Kidney (tissue), 22 donors: ENCODE measurements at places on chromosomes 12 and 14.

GRCh38 chr14:49930720-49931119 is 37.8 kb downstream of the ARF6 start:
- no peaks in the 10 kb centered on the region for H3K4me1 ChIP-seq
- H3K4me3 ChIP-seq = no peak overlapping the region
- DNase-seq = no peak
- H3K36me3 ChIP-seq = no peaks in the 10 kb centered on the region

GRCh38 chr12:78560633-78561032 is 303.9 kb upstream of the SYT1 start:
- no peak for DNase-seq
- H3K4me1 ChIP-seq = no peaks in the 10 kb centered on the region
- no peaks in the 10 kb centered on the region for H3K36me3 ChIP-seq
- H3K27me3 ChIP-seq = no peaks in the 10 kb centered on the region
- H3K27ac ChIP-seq = no peak overlapping the region

GRCh38 chr14:32417956-32418552 is 89.0 kb downstream of the AKAP6 start:
- H3K4me3 ChIP-seq = no peak overlapping the region
- peaks cover 7% of the 10 kb centered on the region for H3K4me1 ChIP-seq
- H3K27ac ChIP-seq = no peak overlapping the region
- no peaks in the 10 kb centered on the region for H3K27me3 ChIP-seq
- no peak for DNase-seq
- H3K36me3 ChIP-seq = no peaks in the 10 kb centered on the region

DNA sequence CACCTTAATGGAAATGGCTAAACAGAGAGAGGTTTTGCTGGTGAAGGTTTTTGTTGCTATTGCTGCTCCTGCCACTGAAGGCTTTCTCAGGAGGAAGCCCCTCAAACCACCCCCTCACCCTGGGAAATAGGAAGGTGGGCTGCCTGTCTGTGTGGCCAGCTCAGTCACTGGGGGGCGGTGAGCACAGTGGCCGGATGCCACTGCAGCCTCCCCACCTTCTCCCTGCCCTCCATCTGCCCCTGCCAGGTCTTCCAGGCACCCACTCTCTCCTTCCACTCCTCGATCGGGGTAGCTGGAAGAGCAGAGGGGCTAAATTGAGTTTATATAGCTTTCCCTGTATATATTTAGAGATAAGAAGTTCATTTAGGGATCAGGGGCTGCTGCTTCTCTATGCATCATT is 80.8 kb downstream of the PAPOLA start:
- H3K4me3 ChIP-seq = no peak overlapping the region
- no peaks in the 10 kb centered on the region for H3K36me3 ChIP-seq
- H3K27ac ChIP-seq = no peak overlapping the region
- DNase-seq = no peak

DNA sequence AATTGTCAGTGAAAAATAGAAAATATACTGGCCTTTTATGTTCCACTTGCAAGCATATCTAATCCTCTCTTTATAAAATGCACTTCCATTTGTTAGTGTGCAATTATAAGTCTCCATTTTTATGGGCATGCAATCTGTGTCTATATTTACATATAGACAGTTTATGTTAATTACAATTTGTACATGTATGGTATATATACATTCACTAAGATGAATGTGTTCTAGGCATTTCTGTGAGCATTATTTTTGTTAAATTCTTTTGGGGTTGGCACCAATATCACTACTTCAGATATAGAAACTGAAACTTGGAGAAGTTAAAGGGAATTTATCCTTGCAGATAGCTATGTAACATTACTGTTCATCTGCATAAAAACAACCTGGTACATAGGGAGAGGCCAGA is 470.8 kb upstream of the LMO3 start:
- H3K36me3 ChIP-seq = no peaks in the 10 kb centered on the region
- H3K27me3 ChIP-seq = no peaks in the 10 kb centered on the region
- H3K4me1 ChIP-seq = no peaks in the 10 kb centered on the region
- no peak for DNase-seq

DNA sequence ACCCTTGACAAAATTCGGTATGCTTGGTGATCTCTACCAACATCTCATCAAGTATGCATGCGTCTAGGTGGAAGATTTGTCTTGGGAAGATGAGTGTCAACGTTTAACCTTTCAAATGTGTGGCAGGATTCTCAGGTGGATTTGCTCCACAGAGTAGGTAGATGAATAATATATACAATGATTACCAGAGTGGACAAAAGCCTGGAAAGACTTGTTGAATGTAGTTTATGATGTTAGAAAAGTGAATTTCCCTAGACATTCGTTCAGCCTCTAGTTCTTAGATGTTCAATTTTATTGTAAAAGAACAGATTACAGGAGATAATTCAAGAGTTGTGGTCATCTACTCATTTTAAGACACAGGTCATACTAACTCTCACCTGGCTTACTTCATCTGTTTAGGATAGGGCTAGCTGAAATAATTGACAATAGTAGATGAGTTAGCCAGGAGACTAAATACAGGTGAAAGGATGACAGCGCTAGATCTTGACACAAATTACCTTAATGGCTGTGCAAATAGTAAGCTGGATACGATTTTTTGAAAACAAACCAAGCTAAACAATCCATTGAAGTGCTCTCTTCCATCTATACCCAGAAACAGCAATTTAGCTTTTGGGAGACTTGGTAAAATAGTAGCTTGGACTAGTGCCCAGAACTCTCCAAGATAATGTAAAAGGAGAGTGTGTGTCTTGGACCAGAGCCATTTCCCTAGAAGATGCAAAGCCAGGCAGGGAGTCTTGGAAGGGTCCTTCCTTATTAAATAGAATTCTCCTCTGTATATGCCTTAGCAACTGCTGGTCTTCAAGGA is 168.0 kb downstream of the DACT1 start:
- H3K4me3 ChIP-seq = no peak overlapping the region
- H3K27ac ChIP-seq = no peak overlapping the region
- H3K36me3 ChIP-seq = no peaks in the 10 kb centered on the region
- no peaks in the 10 kb centered on the region for H3K27me3 ChIP-seq

- no peaks in the 10 kb centered on the region for H3K27me3 ChIP-seq
- H3K27ac ChIP-seq = no peak overlapping the region
- peak; percentile 86 for DNase-seq
- H3K4me3 ChIP-seq = no peak overlapping the region
- no peaks in the 10 kb centered on the region for H3K4me1 ChIP-seq
Measured at GRCh38 chr14:24806061-24806678, 172.2 kb upstream of the GZMB start.

DNA sequence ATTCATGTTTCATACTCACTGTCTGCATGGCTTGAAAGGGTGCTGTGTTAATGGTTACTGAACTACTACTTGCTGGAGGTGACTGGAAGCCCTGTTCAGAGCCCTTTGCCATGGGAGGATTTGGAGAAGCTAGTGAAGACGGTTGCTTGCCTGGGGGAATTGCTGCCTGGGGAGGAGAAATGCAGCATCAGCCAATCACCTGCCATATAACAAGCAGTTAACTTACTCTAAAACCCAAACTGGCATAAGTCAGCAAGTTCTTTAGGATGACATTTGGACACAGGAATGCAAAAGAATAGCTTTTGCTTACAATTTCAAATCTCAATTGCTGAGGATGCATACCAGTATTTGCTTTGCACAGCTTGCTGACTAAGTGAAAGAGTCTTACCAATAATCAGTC is 23.4 kb upstream of the IPO8 start:
- H3K4me1 ChIP-seq = no peaks in the 10 kb centered on the region
- H3K36me3 ChIP-seq = no peaks in the 10 kb centered on the region
- no peak for DNase-seq

- no peaks in the 10 kb centered on the region for H3K36me3 ChIP-seq
- no peaks in the 10 kb centered on the region for H3K4me1 ChIP-seq
- no peak for DNase-seq
Measured at GRCh38 chr14:106120101-106120500, 593.7 kb downstream of the TMEM121 start.

DNA sequence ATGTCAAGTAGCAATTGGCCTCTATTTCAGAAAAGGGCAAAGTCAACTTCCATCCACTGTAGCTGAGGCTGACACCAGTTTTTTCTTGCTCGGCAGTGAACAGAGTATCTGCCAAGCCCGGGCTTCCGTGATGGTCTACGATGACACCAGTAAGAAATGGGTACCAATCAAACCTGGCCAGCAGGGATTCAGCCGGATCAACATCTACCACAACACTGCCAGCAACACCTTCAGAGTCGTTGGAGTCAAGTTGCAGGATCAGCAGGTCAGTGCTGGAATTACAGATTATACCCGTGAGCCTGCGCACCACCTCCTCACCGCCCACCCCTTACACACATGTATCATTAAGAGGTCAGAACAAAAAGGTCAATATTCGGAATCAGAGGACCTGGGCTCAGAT is 19.4 kb downstream of the EVL start:
- no peaks in the 10 kb centered on the region for H3K27me3 ChIP-seq
- H3K4me3 ChIP-seq = no peak overlapping the region
- peaks cover 6% of the 10 kb centered on the region for H3K36me3 ChIP-seq
- H3K4me1 ChIP-seq = no peaks in the 10 kb centered on the region

- no peaks in the 10 kb centered on the region for H3K27me3 ChIP-seq
- DNase-seq = no peak
- H3K27ac ChIP-seq = no peak overlapping the region
- H3K4me3 ChIP-seq = no peak overlapping the region
Measured at GRCh38 chr12:6420364-6420763, 24.4 kb upstream of the CD27 start.

- H3K27ac ChIP-seq = no peak overlapping the region
- H3K4me3 ChIP-seq = no peak overlapping the region
- no peak for DNase-seq
- H3K27me3 ChIP-seq = no peaks in the 10 kb centered on the region
Measured at GRCh38 chr12:728781-729180, 23.6 kb upstream of the WNK1 start.

- H3K27ac ChIP-seq = no peak overlapping the region
- H3K4me1 ChIP-seq = no peaks in the 10 kb centered on the region
- no peaks in the 10 kb centered on the region for H3K36me3 ChIP-seq
- no peak overlapping the region for H3K4me3 ChIP-seq
- no peak for DNase-seq
Measured at GRCh38 chr14:24851837-24852236, 198.1 kb downstream of the STXBP6 start.

DNA sequence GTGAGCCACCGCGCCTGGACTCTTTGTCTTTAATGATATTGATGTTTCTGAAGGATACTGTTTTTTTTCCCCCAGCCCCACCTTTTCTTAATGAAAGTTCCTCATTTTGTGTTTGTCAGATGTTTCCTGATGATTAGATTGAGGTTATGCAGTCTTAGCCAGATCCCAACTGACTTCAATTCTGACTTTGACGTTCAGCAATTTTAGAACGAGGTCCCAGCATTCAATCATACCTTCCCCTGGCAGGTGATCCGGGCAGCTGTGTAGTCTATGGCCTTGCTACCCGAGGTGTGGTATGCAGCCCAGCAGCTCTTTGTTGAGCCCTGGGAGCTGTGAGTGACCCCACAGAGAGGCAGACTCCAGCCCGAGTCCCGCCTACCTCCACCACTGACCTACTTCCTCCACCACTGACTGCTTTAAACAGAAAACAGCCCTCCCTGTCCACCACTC is 82.7 kb downstream of the LGMN start:
- no peaks in the 10 kb centered on the region for H3K4me1 ChIP-seq
- no peaks in the 10 kb centered on the region for H3K36me3 ChIP-seq
- H3K4me3 ChIP-seq = no peak overlapping the region
- no peak overlapping the region for H3K27ac ChIP-seq

DNA sequence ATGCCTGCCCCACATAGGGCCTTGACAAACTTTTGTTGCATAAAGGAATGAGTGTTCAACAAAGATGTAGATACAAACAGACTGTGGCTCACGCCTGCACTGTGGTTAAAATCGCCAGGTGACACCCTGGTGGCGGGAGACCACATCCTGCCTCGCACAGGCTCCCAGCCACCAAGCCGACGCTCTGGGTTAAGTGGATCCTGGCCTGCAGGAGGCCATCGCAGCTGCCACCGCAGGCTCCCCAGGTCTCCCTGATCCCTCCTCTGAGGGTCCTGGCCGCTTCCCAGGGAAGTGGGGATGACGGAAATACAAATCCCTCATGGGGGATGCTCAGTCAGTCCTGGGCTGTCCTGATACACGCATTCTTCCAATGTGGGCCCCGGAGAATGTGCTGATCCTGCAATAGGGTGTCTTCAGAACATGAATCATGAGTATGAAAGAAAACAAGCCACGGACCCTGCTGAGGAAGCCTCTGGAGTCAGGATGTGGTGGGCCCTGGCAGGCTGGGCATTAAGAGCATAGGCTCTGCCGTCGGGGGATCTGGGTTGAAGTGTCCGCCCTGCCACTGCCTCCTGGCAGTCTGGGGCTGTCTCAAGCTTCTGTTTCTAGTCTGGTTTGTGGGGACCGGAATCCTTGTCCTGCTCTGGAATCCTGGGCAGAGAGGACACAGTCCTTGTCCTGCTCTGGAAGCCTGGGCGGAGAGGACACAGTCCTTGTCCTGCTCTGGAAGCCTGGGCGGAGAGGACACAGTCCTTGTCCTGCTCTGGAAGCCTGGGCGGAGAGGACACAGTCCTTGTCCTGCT is 53.5 kb upstream of the BEGAIN start:
- no peaks in the 10 kb centered on the region for H3K4me1 ChIP-seq
- no peak overlapping the region for H3K4me3 ChIP-seq

DNA sequence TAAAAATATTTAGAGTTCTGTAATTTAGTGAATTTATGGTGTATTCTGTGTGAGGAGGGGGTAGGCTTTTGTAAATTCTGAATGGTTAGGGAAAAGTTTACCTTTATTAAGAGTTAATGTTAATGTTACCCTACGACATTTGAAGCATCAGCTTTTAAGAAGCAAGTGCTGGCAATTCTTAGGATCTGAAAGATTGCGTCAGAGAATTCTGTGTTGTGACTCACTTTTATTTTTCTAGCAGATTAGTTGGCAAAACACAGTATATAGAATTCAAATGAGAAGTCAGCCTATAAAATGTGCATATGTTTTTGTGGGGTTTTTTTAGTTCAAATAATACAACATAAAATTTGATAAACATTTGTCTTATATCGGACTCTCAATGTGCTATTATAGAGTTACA is 97.6 kb downstream of the RAD52 start:
- DNase-seq = no peak
- H3K36me3 ChIP-seq = no peaks in the 10 kb centered on the region
- no peaks in the 10 kb centered on the region for H3K27me3 ChIP-seq

GRCh38 chr12:29152981-29153630 is 4.0 kb downstream of the FAR2 start:
- H3K27me3 ChIP-seq = no peaks in the 10 kb centered on the region
- peak; percentile 65 for DNase-seq
- no peak overlapping the region for H3K27ac ChIP-seq
- no peaks in the 10 kb centered on the region for H3K4me1 ChIP-seq
- no peaks in the 10 kb centered on the region for H3K36me3 ChIP-seq

- H3K4me1 ChIP-seq = no peaks in the 10 kb centered on the region
- no peaks in the 10 kb centered on the region for H3K36me3 ChIP-seq
- no peak overlapping the region for H3K27ac ChIP-seq
- no peak overlapping the region for H3K4me3 ChIP-seq
- DNase-seq = no peak
Measured at GRCh38 chr12:12441429-12441807, 84.5 kb downstream of the BORCS5 start.

GRCh38 chr12:105561546-105562198 is 231.2 kb downstream of the C12orf75 start:
- no peaks in the 10 kb centered on the region for H3K36me3 ChIP-seq
- no peak for DNase-seq
